ENCODE measurements at places on chromosomes 11 and 22.

DNA sequence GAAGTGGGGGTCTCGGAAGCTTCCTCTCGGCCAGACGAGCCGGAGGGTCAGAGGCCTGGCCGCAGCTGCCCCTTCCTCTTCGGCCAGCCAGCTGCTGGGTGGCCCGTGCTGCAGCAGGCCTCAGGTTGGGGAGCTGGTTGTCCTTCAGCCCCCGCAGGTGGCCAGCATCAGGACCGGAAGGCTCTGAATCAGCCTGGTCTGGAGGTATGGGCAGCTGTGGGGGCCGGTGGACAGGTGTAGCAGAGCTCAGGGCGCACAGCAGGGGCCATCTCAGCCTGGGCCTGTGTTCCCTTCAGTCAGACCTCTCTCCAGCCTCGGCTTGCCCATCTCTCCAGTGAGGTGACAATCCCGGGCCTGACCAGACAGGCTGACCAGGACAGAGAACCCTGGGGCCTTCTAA lies 13.9 kb upstream of the TBX1 start:
- no peak for DNase-seq

GRCh38 chr11:35078470-35078735 lies 60.6 kb upstream of the CD44 start:
- DNase-seq, result no peak

DNA sequence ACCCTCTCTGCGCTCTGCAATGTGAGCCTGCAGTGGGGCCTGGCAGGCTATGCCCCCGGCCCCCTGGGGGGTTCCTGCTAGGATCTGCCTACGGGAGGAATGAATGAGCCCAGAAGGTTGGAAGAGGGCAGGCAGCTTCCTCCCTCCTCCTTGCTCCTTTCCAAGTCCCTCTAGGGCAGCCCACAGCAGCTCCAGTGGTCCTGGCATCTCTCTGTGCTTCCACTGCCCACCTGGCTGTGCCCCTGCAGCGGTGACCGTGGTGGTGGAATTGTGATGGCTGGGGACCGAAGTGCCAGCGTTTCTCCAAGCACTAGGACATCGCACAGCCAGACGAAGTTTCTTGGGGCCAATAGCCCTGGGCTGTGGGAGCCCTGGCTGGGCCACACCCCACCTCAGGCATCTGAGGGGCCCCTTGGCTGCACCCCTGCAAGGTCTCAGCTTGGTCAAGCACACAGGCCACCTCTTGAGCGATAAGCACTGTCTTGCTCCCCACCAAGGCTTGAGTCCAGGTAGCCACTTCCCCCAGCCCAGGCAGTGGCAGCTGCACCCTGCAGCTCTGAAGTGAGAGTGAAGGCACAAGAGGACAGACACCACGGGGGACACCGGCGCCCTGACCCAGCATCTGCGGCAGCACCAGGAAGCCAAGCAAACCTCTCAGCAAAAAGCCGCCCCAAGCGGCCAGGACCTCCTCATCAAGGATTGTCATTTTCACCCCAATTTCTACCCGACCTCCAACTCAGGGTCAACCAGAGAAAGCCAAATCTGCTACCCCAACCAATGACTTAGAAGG lies 346.3 kb downstream of the CTTN start:
- no peak for DNase-seq

DNA sequence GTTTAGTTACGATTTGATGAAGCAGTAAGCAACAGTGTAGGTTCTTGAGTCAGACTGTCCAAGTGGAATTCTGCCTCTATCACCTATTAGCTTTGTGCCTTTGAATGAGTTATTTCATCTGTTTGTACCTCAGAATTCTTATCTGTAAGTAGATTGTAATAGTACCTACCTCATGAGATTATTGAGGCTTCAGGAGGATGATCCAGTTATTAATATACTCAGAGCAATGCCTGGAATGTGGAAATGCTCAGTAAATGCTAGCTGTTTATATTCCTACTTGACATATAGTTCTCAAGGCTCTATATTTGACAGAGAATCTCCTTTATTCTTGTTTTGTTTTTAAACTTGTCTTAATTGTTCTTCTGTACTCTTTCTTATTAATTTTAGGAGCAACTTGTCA lies 70.1 kb downstream of the SFI1 start:
- DNase-seq, result no peak

DNA sequence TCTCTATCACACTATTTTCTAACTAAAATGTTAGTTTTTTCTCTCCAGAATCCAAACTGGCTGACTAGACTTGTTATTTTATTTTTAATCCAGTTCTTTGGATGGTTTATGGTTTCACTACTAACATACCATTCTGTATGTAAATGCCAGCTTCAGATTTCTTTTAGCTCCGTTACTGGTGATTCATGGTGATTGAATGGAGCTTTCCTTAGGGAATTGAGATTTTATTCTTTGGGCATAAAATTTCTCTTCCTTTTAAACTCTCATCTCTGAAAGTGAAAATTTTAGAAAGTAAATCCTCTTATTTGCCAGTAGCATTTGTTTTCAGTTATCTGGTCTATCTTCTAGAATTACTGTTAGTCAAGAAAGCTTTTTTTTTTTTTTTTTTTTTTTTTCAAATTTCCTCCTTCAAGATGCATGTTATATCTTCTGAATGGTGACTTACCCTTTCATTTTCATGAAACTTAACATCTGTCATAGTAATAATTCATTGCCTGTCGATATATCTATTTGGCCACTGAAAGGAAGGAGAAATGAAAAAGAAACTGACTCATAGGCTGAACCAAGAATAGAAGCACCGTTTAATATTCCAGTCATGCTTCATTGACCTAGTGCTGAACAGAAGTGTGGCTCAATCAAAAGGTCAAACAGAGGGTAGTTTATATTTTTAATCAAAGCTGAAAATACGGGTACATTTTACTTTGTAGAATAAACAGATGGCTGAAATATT lies 6.4 kb downstream of the ENDOD1 start:
- no peak for DNase-seq

DNA sequence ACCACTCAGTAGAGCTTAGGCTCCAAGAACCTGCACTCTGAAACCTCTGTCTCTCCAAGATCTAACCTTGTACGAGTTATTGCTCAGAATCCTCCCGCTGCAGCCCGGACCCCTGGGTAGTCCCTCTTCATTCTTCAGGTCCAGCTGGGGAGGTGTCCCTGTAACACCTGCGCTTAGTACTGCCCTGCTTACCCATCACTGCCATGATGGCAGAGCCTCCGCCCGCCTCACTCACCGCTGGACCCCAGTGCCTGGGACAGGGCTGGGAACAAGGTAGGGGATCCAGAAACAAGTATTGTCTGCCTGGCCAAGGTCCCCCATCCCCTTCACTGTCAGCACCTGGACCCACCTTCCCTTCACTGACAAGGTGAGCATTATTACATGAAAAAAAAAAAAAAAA lies 50.3 kb downstream of the THAP12 start:
- DNase-seq, result no peak

GRCh38 chr11:67278135-67278938 lies 10.8 kb upstream of the ANKRD13D start:
- no peak for DNase-seq

All from activated CD4-positive, alpha-beta T cell treated with anti-CD3 and anti-CD28 coated beads, Interleukin-2, amount 50 U/mL, for 48 hours (primary cell).